NCI-H2171 (cell line): ENCODE measurements at places on chromosomes 7 and 10.

DNA sequence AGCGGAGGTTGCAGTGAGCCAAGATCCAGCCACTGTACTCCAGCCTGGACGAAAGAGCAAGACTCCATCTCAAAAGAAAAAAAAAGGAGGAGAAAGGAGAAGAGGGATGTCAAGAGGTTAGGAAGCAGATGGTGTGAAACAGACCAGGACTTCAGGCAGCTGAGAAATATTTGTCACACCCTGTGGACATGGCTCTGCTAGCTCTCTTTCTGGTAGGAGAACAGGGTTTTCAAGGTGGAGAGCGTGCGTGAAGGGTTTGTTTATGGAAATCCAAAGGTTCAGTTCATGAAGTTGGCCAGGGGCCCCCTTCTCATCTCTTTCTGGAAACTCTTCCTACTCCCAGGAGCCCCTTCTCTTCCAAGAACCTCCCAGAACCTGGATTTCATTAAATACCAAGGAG, 110.8 kb upstream of the GALNT17 start:
- no peak for DNase-seq

DNA sequence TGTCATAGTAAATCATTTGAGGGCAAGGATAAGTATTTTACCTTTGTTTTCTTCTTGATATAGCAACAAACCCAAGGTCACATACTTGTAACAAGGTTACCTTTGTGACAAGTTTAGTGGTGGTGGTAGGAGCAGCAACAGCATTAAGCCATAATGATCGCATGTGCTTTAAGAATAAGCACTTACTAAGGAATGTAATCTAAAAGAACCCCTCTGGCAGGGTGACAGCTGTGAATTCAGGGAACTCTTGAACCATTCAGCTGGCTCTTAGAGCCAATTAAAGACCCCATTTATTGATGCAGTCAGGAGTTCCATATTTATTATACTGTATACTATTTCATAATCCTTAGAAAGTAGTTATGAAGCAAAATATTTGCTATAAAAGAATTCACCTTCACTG, 370.8 kb downstream of the EXOC4 start:
- DNase-seq = no peak

GRCh38 chr10:98589691-98590090, 143.0 kb upstream of the HPS1 start:
- DNase-seq = no peak

- DNase-seq = no peak
Measured at GRCh38 chr10:103820101-103821062, 35.0 kb downstream of the SH3PXD2A start.
